ENCODE measurements at places on chromosomes 11 and 22. TPM values are rescaled to one million over a fixed set of nuclear protein-coding genes. Genes with fewer than 3 reads are reported as not detected.

The CDC42EP1 gene
- 8.2 TPM for total RNA-seq

The RCE1 gene
- 14.8 TPM for total RNA-seq

The VPREB1 gene
- not detected for total RNA-seq

The TMEM86A gene
- total RNA-seq = 5.3 TPM

The PARVB gene
- 92.7 TPM for total RNA-seq

The ATG13 gene
- total RNA-seq = 53.2 TPM

The OR51B4 gene
- not detected for total RNA-seq

The C11orf86 gene
- total RNA-seq = not detected

The OLFML1 gene
- 0.09 TPM for total RNA-seq

The RAB36 gene
- 1.0 TPM for total RNA-seq

The IGSF22 gene
- 0.33 TPM for total RNA-seq

The C22orf42 gene
- not detected for total RNA-seq

The HEPN1 gene
- not detected for total RNA-seq

The MUC5AC gene
- total RNA-seq = not detected

The NRIP3 gene
- total RNA-seq = 0.34 TPM

The CDC42BPG gene
- 0.34 TPM for total RNA-seq

The OR51I1 gene
- not detected for total RNA-seq

The LRRC32 gene
- total RNA-seq = 34.5 TPM

The TMEM126A gene
- total RNA-seq = 37.2 TPM

The NOX4 gene
- 76.3 TPM for total RNA-seq

The HTATIP2 gene
- total RNA-seq = 69.8 TPM

The CASP5 gene
- not detected for total RNA-seq

The OR5M11 gene
- not detected for total RNA-seq

The BBOX1 gene
- not detected for total RNA-seq

The TRIM49 gene
- total RNA-seq = not detected
